NCI-H226 (cell line): ENCODE measurements at places on chromosomes 1 and 21.

DNA sequence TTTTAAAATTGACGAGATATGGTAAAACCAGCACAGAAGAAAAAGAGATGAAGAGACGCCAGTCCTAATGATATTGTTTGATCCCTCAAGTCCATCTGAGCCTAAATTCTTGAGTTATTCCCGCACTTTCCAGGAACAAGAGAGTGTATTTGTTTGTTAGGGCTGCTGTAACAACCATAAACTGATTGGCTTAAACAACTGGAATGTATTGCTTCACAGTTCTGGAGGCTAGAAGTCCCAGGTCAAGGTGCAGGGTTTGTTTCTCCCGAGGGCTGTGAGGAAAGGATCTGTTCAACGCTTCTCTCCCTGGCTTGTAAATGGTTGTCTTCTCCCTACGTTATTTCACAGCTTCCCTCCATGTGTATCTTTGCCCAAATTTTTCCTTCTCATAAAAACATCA, 7.8 kb upstream of the EXO1 start:
- DNase-seq, result no peak

- DNase-seq, result no peak
Observed at GRCh38 chr1:41361495-41362356, 492 bp downstream of the FOXO6 start.

DNA sequence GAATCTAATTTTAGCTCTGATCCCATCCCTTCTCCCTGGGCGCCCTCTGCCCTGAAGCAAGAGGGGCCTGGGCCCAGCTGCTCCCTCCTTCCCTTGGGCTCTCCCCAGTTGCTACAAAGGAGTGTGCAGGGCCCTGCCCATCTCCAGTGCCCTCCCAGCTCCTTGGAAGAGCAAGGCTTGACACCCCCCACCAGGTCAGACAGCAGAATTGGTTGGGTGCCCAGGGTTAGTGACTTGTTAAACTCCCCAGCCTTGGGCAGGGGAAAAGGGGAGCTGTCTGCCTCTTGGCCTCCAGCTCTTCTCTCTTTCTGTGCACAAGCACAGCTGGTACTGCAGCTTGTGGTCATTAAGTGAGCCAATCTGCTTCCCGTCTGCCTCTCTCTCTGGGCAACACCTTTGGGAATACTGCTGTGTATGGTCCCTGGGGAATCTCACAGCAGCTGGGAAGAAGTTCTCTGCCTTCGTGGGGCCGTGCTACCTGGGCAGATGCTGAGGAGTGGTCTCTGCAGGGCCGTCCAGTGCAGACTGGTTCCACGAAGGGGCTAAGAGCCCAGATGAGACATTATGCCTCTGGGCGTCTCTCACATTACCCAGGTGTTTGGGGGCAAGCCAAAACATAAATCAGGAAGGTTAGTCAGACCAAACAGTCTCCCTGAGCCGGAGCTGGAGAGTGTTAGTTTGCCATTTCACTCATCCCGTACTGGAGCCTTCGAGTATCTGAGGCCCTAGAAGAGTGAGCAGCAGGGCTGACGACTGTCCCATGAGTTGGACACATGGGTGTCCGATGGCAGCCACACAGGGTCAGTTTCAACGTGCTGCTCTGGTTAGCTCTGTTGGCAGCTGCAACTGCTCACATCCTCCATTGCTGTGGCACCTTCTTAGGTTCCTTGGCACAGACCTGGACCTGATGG, 37.3 kb downstream of the TMEM53 start:
- DNase-seq, result no peak

DNA sequence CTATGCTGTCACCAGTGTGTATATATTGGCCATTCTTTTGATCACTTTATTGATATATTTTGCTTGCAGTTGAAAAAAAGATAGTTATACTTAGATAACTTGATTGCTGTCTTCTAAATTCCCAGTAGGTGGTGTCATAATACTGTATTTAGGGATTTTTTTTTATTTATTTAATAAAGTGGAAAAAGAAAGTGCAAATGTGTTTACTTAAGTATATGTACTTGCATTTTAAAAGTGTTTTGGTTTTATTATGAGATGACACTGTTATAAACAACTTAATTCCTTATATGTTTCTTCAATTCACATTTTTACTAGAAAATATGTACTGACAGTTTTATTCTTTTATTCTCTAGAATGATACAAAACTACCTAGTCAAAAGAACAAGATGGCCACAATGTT, 164.8 kb downstream of the USP25 start:
- DNase-seq, result no peak
